ENCODE measurements at places on chromosomes 11 and 22.

DNA sequence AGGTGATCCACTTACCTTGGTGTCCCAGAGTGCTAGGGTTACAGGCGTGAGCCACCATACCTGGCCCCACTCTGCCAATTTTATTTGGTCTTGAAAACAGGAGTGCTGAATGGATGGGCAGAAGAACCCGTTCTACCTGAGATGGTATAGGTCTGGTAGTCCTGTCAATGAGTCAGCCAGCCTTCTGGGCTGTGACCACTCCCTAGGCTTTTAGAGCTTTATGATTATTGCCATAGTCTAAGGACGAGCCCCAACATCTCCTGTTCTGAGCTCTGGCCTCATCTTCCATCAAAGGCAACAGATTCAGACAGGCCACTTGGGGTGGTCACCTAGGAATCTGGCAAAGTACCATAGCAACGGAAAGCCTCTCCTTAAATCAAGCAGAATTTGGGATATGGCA lies 11.5 kb downstream of the ZDHHC5 start:
- DNase-seq = no peak

DNA sequence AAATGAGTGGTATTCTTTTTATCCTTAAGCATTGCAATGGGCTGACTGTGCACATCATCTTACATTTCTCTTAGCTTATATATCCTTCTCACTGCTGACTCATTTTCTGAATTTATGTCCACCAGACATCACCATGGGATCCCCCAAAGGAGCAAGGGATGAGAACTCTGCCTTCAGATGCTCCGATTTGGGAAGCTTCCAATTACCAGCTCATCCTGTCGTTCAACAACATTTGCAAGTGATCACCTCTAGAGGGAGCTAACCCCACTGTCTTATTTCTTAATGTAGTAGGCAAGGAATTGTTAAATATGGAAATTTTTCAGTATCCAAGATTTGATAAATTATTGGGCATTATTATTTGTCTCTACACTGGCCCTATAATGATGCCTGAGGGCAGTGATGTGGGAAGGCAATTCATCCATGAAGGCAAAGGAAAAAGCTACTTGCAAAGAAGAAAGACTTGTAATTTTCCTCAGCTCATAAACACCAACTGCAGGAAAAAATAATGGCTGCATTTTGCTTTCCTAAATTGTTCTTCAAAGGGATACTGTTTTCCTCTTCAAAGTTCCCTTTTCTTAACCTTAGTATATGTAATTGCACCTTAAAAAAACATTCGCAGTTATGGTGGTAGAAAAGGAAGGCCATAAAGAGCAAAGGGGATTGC lies 102.4 kb upstream of the FSHB start:
- DNase-seq = peak; percentile 15

GRCh38 chr11:61581030-61581928 lies at the start of gene SYT7:
TSS of gene SYT7 (minus strand) at chr11:61581076. CDS start at chr11:61580820, 256 bp downstream.
- peak; percentile 96 for DNase-seq

GRCh38 chr11:34886609-34887008 lies 29.6 kb downstream of the APIP start:
- no peak for DNase-seq

DNA sequence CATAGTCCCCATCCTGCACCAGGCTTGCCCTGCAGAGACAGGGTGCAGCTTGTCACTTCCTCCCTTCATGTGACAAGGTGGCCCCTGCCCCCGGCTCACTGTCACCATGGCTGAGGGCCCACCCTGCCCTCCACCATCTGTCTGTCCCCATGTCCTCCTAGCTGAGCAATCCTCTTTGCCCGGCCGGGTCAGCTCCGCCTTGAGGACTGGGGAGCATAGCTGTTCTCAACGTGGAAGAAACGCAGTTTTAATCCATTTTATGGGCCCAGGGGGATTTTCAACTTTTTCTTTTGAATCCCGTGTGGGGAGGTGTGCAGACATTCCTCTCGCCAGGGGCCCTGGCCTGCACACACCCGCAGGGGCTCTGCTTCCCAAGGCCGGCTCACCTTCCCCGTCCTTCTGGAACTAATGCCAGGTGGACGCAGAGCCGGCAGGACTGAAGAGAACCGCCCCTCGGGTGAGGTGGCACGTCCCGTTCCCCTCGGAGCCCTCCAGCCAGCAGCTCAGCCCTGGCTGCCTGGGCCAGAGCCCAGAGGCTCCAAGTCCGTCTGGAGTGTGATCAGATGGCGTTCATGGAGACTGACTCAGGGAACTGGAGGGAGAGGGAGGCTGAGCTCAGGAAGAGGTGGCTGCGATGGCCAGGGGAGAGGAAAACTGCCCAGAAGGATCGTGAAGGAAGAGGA lies 1108.7 kb downstream of the BRD1 start:
- DNase-seq = no peak

DNA sequence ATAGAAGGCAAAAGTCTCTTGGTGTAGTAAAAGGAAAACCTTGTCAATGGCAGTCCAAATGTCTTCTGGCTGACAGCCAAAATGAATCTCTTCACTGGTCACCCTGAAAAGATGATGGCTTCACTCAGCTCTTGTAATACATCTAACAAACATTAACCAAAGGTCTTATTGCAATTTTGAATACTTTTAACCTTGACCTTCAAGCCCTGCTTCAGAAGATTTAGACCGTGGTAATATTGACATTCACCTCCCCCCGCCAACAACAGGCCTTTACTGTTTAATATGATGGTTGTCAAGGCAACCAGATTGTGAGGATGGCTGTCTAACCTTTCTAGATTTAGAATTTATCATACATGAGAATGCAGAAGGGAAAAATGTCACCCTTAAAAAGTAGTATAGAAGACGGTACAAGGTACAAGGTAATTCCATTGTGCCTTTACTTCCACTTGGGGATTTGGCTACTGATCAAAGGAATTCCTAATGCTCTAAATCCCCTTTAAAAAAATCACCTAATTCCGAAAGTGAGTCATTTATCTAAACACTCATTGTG lies 342.3 kb downstream of the LARGE1 start:
- no peak for DNase-seq

DNA sequence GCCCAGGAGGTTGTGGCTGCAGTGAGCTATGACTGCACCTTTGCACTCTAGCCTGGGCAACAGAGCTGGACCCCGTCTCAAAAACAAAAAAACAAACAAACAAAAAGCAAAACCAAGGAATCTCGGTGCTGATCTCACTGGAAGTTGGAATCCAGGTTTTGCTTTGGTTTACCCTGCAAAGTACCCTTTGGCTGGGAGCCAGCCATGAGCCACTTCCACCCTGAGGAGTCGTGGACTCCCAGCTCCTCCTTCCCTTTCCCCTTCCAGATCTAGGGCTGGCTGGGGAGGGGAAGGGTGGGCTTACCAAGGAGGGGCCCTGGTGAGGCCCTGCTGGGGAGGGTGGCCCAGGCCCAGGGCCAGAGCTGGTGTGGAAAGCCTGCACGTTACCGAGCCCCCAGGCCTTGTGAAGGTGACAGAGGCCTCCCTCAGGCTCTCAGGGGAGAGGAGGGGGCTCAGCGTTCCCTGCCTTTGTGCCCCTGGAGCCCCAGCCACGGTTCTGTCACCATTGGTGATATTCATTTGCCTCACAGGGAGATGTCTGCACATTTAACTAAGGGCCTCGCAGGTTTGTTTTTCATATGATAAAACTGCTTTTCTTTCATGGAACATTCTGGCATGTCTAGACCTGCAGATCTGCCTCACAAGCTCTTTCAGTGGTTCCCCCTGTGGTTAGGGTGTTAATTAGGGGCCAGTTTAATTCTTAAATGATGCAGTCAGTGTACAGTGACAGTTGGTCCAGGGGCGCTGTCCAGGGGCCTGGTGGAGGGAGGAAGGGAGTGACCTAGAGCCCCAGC lies 29.0 kb downstream of the FBLN1 start:
- no peak for DNase-seq

DNA sequence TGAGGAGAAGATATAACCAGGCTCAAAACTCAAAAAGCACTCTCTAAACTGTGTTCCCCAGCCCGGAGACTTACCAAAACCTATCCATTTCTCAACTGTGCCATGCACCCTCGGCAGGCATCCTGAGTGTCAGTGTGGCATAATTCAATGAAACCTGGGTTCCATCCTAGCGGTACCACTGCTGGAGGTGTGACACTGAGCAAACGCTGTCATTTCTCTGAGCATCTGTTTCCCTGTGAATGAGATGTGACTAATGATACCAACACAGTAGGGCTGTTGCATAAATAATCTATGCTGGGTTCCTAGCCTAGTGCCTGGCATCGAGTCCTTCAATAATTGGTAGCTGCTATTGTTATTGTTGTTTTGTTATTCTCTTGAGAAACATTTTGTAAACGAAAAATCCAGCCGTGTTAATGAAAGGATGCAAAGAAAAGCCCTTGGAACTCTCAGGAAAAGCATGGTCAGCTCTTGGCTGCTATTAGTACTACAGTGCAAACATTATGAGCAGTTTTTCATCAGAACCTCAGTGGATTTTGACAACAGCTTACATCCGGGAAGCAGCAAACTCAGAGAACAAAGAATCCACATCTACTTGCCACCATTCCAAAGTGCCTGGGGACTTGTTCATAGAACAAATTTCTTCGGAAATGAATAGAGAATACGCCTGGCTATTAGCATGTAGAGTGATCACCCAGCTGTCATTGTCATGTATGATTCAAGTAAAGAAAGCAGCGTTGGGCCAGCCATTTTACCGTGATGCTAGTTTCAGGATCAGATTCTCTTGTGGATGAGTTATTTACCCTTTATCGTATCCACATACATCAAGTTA lies 53.7 kb downstream of the TECTA start:
- DNase-seq = no peak

DNA sequence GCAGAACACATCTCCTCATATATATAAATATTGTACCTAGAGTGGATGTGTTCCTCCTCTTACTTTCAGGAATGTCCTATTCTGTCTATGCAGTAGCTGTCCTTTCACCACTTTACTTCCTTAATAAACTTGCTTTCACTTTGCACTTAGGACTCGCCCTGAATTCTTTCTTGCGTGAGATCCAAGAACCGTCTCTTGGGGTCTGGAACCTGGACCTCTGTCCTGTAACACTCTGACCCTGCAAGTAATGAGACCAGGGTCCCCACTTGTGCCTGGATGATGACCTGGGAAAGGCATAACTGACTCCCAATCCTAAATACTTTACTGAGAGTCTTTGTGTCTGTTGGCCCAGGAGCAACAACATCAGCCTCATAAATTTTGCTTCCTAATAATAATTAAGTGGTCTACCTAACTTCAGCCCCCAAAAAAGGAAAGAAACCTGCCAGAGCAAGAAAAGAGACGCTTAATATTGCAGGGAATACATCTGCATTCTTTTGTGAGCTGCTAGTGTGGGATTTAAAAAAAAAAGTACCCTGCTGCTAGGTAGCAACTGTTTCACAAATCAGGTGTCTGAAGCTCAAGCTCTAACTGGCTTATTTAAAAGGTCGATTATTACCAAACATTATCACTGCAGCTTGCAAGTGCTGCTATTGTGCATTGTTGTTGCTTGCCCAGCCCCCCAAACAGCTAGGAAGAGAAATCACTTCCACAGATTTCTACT lies 69.3 kb downstream of the FAM168A start:
- no peak for DNase-seq

- DNase-seq = no peak
Observed at GRCh38 chr11:5923427-5923776, 18.6 kb upstream of the OR56A3 start.

DNA sequence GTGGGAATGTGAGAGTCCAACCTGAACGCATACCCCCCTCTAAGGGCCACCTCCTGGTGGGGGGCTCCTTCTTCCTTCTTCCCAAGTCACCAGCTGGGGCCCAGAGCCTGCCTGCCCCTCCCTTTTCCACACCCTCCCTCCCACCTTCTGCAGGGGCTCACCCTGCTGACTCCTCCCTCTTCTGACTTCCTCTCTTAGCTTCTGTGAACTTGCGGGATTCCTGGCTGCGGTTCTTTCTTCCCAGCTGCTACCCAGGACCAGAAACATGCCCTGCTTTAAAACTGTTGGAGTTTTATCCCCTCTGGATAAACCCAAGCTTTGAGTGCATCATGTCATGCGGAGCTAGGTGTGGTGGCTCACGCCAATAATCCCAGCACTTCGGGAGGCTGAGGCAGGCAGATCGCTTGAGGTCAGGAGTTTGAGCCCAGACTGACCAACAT lies 10.2 kb downstream of the LRRC74B start:
- no peak for DNase-seq

DNA sequence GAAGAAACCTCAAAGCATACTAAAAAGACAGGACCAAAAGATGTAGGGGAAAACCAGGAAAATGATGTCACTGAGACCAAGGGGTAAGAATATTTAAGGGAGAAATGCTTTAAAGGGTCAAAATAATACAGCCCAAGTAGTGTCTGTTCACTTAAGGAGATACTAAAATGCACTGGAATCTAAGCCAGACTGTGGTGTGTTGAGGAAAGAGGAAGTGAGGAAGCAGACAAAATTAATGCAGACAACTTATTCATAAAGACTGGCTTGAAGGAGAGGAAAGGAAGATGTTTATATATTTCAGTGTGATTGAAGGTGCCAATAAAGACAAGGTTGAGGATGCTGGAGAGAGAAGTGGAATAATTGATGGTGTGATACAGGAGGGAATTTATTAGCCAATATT lies 15.7 kb downstream of the ZNF215 start:
- no peak for DNase-seq

DNA sequence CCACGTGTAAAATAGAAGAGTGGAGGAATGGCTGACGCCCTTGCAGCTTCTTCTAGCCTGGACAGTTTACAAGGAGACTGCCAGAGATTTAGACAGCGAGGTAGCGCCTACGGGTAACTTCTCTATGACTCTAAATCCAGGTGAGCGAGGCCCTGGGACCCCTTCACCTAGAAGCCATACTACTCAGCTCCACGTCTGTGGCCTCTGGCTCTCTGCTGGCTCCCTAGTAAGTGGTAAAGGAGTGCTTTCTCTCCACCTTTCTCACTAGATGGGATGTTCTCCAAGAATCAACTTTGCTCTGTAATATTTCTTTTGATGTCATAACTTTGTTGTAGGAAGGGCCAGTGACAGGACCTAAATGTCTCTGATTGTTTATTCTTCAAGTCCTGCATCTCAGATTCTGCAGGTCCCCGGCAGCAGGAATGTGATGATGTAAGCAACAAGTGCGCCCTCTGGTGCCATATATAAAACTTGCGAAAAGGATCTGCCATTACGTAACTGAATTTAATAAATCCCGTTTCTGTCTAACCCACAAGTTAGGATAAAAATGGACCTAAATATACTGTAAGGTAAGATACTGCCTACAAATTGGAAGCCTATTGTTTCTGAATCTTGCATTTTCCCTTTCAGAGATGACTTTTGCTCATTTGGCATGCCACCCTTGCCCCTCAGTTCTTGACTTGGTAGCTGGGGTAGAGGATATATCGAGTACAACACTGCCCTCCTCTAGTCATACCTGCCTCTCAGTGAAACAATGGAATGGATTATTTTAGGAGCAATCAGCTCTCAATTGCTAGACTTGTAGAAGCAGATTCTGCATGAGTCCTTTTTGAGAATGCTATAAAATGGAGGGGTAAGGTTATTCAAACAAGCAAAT lies 11.0 kb upstream of the PTPN5 start:
- DNase-seq = peak; percentile 52

DNA sequence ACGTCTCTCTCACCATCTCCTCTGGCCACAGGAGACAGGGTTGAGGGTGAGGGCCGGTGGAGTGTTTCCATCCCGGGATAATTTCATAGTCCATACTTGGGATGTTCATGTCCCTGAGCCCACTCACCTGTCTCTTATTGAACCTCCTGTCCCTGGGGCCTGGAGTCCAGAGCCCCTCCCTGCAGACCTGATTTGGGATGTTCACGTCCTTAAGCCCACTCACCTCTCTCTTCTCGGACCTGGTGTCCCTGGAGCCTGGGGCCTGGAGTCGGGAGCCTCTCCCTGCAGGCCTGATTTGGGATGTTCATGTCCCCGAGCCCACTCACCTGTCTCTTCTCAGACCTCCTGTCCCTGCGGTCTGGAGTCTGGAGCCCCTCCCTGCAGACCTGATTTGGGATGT lies 868.2 kb downstream of the BRD1 start:
- no peak for DNase-seq

Measured in GM13976 (cell line).